ENCODE measurements at places on chromosomes 5 and 9.

DNA sequence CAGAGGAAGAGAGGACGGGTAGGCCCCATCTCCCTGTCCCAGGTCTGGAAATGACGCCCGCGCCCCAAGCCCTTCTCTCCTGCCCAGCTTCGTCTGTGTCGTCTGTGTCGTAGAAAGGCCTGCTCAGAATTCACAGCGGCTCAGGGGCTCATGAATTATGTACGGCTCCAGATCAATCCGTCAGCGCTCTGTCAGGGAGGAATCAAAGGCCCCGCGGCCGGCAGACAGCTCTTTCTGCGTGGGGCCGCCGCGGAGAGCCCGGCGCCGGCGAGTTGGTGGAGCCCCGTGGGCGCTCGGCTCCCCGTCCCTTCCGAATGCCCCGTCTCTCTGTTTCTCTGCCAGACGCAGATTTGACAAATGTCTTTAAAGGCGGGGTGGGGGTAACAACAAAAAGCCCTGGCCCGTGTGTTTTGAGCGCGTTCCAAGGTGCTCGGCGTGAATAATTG, 83.8 kb upstream of the RAPGEF1 start:
- DNase-seq: no peak

- no peak for DNase-seq
These were observed 42.7 kb downstream of the NDUFS4 start for GRCh38 chr5:53603009-53603687.

- DNase-seq: peak; percentile 89
These were observed 69.2 kb upstream of the CCDC180 start for GRCh38 chr9:97237951-97238889.

GRCh38 chr5:112862085-112862484, 998 bp downstream of the SRP19 start:
- DNase-seq: no peak

- DNase-seq: no peak
These were observed 89.9 kb downstream of the DAB2IP start for GRCh38 chr9:121741228-121741918.

GRCh38 chr5:110769000-110769681, 30.3 kb downstream of the SLC25A46 start:
- DNase-seq: no peak

GRCh38 chr5:178667101-178667500, 40.3 kb upstream of the CLK4 start:
- DNase-seq: no peak

DNA sequence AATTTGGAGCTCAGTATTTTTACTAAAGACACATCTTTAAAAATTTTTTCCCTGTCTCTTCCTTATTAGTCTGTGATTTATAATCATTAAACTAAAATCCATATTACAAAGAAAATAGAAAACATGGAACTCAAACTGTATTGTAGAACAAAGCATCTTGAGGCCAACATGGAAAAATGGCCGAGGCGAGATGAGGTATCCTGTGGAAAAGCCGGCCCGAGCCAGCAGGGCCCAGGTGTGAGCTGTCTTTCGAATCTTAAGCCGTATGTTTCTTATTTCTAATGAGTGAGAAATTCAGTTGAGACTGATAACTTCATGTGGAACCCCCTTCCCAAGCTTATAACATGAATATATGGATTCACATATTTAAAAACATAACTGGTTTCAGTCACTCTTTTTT, 170.4 kb upstream of the OTULINL start:
- DNase-seq: no peak

- no peak for DNase-seq
These were observed 704 bp upstream of the LHX6 start for GRCh38 chr9:122229485-122229837.

DNA sequence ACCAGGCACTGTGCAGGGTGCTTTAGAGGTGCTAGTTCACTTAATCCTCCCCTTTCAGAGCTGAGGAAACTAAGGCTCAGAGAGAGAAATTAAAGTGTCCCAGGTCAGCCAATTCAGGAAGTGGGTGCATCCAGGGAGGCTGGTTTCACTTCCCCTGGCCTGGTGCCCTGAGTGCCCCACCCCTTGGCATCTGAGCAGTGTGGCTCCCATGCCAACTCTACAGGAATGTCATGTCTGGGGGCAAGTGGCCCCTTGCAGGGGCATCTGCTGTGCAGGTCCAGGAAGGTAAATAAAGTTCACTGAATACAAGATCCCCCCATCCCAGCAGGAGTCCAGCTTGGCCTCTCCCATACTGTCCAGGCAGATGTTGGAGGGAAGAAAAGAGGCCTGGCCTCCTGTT, 4.4 kb upstream of the N4BP3 start:
- no peak for DNase-seq

DNA sequence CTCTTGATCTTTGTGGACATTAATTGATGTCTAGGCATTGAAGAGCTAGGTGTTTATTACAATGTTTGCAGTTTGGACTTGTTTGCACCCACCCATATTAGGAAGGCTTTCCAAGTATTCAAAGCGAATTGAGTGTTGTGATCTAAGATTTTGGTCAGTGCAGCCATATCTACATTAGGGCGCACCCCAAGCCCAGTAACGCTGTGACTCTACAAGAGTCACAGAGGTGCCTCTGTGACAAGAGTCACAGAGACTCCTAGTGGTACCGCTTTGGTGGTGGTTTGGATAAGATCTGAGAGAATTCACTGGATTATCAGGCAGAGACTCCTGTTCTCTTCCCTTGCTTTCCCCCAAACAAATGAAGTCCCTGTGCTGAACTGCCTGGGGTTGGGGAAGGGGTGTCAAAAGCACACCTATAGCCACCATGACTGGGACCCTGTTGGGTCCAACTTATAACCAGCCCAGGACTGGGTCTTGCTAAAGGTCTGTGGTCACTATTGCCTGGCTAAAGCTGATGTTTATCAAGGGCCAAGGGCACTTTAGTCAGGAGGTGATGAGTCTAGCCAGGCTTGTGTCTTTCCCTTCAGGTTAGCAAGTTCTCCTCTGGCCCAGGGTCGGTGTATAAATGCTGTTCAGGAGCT, 114.1 kb upstream of the RIOK2 start:
- DNase-seq: peak; percentile 13

DNA sequence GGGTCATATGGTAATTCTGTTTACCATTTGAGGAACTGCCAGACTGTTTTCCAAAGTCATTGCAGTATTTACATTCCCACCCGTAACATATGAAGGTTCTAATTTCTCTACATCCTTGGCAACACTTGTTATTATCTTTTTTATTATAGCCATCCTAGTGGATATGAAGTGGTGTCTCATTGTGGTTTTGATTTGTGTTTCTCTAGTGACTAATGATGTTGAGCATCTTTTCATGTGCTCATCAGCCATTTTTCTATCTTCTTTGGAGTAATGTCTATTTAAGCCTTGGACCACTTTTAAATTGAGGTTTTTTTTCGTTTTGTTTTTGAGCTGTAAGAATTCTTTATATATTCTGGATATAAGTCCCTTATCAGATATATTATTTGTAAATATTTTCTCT, 132.8 kb upstream of the RUSC2 start:
- no peak for DNase-seq

DNA sequence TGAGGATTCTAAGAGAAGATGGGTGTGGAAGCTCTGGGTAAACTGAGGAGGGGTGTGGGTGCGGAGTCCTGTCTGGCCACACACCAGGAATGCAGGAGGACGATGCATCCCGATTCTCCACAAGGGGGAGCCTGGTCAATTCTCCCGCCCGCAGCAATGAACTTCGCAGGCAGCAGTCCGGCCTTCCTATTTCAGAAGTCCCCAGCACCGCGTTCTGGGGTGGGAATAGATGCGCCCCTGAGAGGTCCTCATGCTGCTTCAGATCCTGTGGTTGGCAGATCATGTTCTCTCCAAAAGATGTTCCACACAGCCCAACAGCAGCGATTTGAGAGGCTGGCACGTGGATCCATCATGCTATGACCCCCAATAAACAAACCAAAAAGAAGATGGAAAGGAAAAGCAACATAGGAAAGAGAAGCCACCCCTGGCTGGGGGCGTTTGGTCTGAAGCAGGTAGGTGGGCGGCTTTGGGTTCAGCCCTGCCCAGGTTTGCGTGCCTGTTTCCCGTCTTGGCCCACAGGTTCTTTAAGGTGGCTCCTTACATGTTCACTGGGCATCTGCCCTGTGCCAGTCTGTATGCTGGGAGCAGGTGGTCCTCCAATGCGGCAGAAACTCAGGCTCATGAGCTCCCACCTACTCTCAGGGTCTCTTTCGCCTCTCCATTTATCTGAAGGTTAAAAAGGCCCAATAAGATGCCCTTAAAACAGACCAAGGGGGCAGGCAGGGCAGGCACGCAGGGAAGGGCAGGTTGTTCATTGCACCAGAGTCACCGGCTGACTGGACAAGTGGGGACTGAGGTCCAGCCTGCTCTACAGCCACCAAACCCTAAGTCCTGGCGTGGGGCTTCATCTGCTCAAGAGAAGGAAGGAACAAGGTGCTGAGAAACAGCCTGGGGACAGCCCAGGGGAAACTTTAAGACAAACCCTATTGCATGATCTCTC, 171.6 kb downstream of the PAX5 start:
- DNase-seq: peak; percentile 26

- DNase-seq: no peak
These were observed 17.9 kb upstream of the NRARP start for GRCh38 chr9:137319739-137320551.

DNA sequence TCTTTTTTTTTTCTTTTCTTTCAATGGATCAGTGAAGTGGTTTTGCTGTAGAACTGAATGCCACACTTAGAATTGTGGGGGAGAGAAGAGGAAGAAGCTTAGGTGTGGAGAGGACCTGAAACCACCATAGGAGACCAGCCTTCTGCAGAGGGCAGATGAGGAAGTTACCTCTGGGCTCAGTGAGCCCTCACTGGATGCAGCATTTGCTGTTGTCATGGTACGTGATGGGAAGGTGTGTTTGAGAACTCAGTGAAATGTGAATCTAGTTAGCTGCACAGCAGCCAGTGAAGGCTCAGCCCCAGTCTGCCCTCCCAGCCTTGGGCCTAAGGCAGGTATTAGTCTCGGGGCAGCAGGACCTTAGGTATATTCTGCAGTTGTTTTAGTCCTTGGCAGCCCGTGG, 17.5 kb downstream of the CYFIP2 start:
- DNase-seq: no peak
